ENCODE measurements at places on chromosomes 12 and 14.

- DNase-seq = no peak
Observed at GRCh38 chr14:78927261-78927660, 757.1 kb downstream of the NRXN3 start.

DNA sequence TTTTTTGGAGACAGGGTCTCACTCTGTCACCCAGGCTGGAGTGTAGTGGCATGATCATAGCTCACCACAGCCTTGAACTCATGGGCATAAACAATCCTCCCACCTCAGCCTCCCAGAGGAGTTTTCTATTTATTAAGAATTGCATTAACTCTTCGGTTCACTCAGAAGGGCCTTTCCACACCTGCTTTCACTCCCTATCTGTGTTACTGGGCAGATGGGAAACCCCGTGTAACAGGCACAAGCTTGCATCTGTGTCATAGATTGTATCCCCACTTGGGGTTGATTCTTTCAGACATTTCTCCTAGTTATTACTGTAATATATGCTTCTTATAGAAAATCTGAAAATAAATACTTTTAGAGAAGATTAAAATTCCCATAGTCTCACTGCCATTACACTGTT lies 38.7 kb downstream of the STX2 start:
- DNase-seq = no peak

DNA sequence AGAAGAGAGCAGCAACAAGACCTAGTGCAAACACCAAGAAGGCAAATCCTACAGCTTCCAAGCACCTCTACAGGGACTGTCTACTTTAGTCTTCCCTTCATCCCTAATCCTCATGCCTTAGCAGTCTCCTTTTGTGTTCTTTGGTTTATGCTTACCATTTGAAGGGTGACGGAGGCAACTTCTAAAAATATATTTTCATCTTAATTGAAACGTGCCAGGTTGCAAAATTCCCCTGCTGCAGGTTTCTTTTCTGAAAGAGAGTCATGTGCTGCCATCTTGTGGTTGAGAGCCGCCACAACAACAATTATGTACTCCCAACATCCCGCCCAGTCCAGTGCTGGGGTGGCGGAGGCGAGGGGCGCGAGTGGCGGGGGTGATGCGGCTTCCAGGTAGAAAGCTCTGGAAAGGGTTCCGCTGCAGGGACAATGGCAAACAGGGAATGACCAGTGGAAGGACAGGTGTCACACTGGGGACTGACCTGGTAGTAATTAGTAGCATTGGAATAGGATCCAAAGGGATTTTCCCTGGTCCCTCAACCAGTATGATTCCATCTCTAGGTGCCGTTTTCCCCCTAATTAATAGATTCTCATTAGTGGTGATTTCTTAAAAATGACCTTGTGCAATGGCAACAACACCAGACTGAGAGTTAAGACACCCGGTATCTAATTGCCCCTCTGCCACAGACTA lies 80.3 kb upstream of the GNG2 start:
- DNase-seq = peak; percentile 35

- DNase-seq = no peak
Observed at GRCh38 chr14:20460458-20461224, 593 bp downstream of the PIP4P1 start.

DNA sequence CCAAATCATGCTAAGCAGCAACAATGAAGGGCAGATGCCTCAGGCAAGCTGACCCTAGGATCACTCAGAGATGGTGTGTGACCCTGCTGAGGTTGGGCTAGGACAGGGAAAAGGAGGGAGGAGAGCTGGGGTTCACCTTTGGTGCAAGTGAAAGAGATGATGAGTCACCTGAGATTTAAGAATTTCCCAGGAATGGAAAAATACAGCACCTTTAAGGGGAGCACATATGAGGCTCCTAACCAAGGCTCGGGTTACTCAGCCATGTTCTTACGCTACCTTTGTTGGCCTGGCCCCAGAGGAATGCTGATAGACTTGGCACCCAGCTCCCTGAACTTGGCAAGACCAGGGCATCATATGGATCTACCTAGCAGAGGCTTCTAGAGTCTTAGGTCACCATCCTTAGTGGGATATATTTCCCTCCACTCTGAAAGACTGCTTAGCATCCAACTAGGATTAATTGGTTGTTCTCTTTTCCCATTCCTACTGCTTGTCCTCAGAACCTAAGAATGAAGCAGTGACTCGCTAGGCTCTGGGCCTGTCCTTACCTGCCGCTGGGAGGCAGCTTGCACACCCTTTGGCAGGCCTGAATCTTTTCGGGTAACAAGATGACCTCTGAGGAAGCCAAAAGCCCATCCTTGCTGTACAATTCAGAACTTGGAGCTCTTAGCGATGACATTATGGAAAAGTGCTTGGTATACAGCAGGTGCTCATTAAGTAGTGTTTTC lies 4.0 kb upstream of the NAA25 start:
- DNase-seq = no peak

DNA sequence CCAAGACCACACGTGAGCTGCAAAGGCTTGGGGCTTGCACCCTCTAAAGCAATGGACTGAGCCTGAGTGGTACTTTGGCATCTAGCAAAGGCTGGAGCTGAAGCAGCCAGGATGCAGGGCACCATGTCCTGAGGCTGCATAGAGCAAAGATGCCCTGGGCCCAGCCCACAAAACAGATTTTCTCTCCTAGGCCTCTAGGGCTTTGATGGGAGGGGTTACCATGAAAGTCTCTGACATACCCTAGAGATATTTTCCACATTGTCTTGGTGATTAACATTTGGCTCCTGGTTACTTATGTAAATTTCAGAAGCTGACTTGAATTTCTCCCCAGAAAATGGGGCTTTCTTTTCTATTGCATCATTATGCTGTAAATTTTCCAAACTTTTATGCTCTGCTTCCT lies 438.3 kb downstream of the SLC16A7 start:
- no peak for DNase-seq

- DNase-seq = no peak
Observed at GRCh38 chr12:101322480-101322879, 42.6 kb downstream of the UTP20 start.

DNA sequence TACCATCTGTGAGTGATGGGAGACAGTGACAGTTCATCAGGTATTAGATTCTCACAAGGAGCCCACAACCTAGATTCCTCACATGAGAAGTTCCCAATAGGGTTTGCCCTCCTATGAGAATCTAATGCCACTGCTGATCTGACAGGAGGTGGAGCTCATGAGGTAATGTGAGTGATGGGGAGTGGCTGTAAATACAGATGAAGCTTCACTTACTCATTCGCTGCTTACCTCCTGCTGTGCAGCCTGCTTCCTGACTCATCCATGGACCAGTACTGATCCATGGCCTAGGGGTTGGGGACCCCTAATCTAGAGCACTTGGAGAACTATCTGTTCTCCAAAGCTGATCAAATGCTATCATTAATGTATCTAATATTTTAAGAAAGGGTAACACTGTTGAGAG lies 17.7 kb downstream of the CLEC2D start:
- no peak for DNase-seq

DNA sequence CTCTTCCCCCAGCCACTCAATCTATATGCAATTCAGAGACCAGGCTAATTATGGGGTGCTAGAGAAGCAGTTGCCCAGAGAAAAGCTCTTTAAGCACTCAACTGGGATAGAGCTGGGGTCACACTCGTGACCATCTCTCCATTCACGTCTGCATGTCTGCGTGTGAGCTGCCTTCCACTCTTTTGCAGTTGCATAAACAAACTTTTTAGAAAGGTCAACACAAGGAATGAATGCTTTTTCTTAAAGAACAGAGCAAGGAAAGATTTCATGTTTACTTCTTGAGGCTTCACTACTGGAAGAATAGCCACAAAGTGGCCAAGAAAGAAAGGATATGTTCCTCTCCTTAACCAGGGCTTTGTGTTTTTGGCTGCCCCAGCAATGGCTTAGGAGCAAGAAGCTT lies 151.1 kb downstream of the SAMD4A start:
- DNase-seq = no peak

DNA sequence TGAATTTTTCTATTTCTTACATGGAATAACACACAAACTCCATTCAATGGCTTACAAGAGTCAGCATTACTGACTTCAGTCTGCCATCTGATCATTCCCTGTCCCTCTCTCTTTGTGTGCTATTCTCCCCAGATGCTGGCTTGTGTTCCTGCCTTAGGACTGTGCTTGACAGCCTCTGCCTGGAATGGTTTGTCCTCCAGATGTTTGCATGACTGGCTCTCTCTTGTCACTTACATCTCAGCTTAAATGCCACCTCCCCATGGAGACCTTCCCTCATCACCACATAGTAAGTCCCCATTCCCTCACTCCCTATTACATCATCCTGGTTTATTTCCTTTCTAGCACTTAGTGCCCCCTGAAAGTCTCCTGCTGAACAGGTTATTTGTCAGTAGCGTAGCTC lies 181.6 kb downstream of the KTN1 start:
- no peak for DNase-seq

Measured in DMS 273 treated with DMSO at 0.1 percent for 48 hours (cell line).